ENCODE measurements at places on chromosomes 4 and X. TPM values are rescaled to one million over a fixed set of nuclear protein-coding genes. Genes with fewer than 3 reads are reported as not detected.

GPRASP2 gene
- 2.8 TPM for total RNA-seq

SPANXN4 gene
- not detected for total RNA-seq

GRCh38 chr4:53371049-53371448, 5.2 kb upstream of the SCFD2 start:
- H3K4me1 ChIP-seq, result no peaks in the 10 kb centered on the region
- no peak overlapping the region for H3K27ac ChIP-seq
- DNase-seq, result no peak
- H3K4me3 ChIP-seq, result no peak overlapping the region
- H3K27me3 ChIP-seq, result peaks cover 20% of the 10 kb centered on the region
- H3K36me3 ChIP-seq, result no peaks in the 10 kb centered on the region

JADE3 gene
- 3.3 TPM for total RNA-seq

- H3K27ac ChIP-seq, result no peak overlapping the region
- no peaks in the 10 kb centered on the region for H3K27me3 ChIP-seq
- DNase-seq, result no peak
- no peak overlapping the region for H3K4me3 ChIP-seq
- H3K36me3 ChIP-seq, result no peaks in the 10 kb centered on the region
Observed at GRCh38 chr4:170169699-170170098, 79.9 kb upstream of the AADAT start.

PNCK gene
- total RNA-seq, result 0.98 TPM

AMTN gene
- total RNA-seq, result not detected

Measured in gastrocnemius medialis (tissue), 4 donors.